ENCODE measurements at places on chromosomes 7 and 10. TPM values are rescaled to one million over a fixed set of nuclear protein-coding genes. Genes with fewer than 3 reads are reported as not detected.

FAM25A gene
- total RNA-seq = not detected

SCD gene
- 101 TPM for total RNA-seq

SPAM1 gene
- not detected for total RNA-seq

IGF2BP3 gene
- total RNA-seq = 29.8 TPM

CPVL gene
- total RNA-seq = 49.0 TPM

GNAT3 gene
- not detected for total RNA-seq

All from MCF 10A (cell line).